Activated naive CD8-positive, alpha-beta T cell treated with anti-CD3 and anti-CD28 coated beads, Interleukin-2, amount 50 U/mL, for 16 hours (primary cell): ENCODE measurements at places on chromosomes 5 and 9.

DNA sequence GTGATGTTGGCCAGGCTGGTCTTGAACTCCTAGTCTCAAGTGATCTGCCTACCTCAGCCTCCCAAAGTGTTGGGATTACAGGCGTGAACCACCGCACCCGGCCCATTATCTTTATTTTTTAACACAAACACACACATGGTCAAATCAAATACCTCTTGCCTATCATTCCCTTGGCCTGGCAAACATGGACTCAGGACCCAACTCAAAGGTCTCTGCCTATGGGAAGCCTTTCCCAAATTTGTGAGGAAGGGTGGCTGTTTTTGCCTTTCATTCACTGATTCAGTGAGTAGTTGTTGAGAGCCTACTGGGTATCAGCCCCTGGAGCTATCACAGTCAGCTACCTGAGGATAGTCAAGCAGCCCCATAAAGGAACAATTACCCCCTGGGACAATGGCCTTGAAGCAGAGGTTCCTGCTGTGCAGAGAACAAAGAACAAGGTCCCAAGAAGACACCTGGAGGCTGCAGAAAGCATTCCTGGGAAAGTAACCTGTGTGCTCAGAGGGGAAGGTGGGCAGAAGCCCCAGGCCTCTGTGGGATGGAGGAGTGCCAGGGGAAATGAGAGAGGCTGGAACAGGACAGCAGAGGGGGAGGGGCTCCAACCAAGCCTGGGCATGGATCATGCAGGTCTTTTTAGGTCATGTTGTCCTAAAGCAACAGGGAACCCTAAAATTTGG lies 126.4 kb downstream of the CRB2 start:
- no peak for DNase-seq

- no peak for DNase-seq
Measured at GRCh38 chr9:132049900-132050299, 29.8 kb downstream of the MED27 start.

DNA sequence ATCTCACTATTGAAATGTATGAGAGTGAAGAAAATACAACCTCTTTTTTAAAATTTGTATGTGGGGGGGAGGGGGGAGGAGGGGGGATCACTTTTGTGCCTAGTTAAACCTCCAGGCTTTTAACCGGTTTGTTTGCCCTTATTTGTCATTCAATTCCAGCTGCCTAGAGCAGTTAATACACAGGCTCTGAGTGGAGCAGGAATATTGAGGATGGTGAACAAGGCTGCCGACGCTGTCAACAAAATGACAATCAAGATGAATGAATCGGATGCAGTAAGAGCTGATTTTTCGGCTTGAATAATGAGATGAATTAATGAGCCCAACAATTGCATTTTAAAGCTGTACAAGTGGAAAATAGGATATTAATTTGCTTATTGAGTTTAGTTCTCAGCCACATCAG lies 28.7 kb upstream of the SNX24 start:
- DNase-seq: no peak

- DNase-seq: no peak
Measured at GRCh38 chr5:158511454-158511853, 588.3 kb downstream of the EBF1 start.

GRCh38 chr5:142107736-142108431 lies 695 bp upstream of the NDFIP1 start:
- no peak for DNase-seq

DNA sequence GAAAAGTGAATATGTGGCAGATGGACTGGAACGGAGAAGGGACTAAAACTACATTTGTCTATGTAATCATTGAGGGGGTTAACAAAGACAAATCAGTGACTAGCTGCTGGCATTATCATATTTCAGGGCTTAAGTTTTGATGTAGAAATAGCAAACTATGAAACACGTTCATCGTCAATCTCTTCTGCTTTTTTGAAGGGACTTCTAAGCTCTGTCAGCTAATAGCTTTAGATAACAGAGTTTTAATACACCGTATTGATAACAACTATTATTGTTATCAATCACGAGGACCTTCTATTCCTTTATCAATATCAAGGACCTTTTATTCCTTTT lies 38.9 kb upstream of the MRPS30 start:
- DNase-seq: no peak

- no peak for DNase-seq
Measured at GRCh38 chr9:93572636-93573515, 3.5 kb upstream of the PHF2 start.

DNA sequence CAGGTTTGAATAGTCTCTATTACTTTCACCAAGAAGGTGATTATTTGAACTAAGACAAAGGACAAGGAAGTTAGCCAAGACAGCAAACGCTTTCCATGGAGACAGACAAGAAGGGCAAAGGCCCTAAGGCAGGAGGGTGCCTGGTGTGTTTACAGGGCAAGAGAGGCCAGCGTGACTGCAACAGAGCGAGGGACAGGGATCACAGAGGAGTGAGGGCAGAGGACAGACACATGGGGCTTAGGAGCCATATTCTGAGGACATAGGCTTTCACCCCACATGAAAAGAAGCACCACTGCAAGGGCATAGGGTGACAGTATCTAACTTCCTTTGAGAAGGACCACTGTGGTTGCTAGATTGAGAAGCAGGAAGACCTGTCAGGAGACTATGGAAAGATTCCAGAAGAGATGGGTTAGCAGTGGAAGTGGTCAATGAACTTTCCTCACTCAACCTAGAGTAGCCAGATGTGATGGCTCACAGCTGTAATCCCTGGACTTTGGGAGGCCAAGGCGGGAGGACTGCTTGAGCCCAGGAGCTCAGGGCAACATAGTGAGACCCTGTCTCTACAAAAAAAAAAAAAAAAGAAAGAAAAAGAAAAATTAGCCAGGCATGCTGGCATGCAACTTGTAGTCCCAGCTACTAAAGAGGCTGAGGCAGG lies 5.0 kb upstream of the HAVCR1 start:
- no peak for DNase-seq

DNA sequence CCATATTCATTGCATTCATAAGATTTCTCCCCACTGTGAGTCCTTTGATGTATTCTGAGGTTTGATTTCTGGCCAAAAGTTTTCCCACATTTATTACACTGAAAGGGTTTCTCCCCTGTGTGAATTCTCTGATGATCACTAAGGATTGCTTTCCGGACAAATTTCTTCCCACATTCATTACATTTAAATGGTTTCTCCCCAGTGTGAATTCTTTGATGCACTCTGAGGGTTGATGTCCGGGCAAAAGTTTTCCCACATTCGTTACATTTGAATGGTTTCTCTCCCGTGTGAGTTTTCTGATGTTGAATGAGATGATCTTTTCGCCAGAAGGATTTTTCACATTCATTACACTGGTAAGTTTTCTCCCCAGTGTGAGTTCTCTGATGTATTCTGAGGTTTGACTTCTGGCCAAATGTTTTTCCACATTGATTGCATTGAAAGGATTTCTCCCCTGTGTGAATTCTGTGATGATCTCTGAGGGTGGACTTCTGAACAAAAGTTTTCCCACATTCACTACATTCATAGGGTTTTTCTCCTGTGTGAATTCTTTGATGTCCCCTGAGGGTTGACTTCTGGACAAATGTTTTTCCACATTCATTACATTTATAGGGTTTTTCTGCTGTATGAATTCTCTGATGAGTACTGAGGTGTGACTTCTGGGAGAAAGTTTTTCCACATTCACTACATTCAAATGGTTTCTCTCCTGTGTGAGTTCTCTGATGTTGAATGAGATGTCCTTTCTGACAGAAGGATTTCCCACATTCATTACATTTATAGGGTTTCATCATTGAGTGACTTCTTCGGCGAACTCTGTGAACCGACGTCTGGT lies 18.8 kb downstream of the ZNF510 start:
- DNase-seq: no peak

- DNase-seq: no peak
Measured at GRCh38 chr5:62299600-62299999, 6.4 kb upstream of the KIF2A start.

GRCh38 chr9:5231212-5231611 lies at the start of gene INSL4:
INSL4 (plus strand) TSS chr9:5231419; CDS start chr9:5231524, 105 bp downstream.
- no peak for DNase-seq

DNA sequence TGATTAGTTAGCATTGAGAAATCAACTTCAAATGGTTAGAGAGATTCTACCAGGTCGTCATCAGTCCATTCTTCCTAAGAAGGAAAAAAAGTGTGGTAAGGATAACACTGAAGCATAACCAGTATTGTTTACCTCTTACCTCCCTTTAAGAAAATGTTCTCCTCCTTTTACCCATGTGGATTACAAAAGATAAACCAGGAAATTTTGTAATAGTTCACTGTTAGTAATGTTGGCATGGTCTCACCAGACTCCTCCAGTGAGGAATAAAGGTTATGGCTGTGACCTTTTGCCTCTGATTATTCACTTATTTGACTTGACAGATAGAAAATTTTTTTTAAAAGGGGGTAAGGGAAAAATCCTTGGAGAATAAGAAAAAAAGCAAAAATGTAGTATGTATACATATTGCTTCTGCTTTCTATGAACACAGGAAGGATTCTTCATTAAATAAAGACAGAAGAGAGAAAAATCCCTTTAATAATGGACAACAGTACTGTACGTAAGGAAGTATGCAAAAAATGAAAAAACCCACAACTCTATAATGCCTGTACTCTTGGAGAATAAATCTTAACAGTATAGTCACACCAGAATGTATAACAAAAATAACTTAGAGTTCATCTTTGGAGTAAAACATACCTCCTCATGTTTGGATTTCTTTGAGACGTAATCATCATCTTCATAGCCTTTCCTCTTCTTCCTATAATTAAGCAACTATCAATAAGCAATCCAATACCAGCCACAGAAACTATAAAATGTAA lies 18.1 kb downstream of the CCNH start:
- DNase-seq: no peak

DNA sequence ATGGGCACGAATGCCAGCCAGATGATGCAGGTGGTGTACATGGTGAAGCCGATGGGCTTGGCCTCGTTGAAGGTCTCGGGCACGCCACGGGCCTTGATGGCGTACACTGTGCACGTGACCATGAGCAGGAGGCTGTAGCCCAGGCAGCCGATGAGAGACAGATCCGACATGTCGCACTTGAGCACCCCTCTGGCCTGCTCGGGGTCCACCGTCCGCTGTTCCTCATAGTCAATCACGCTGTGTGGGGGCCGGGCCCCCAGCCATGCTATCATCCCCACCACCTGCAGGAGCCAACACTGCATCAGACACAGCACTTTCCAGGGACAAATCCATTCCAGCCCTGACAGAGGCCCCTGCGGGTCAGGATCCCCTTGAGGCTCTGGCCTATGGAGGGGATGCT lies 12.2 kb downstream of the GRM6 start:
- no peak for DNase-seq

DNA sequence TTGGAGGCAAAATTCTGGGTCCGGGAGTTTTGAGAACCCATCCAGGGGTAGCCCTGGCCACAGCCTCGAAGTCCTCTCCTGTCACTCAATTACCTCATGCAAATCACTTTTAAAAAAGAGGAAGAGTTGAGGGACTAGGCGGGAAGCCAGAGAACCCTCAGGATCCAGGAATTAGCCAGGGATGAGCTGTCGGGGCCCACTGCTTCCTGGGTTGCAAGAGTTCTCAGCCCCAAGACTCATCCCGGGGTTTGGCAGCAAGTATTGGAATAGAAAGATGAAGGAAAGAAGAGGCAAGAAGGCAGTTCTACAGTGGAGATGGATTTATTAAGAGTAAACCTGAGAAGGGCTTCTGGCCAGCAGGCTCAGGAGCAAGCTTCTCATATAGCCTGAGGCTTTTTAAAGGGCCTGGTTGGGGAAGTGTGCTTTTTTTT lies 25.6 kb downstream of the C9orf50 start:
- DNase-seq: no peak

DNA sequence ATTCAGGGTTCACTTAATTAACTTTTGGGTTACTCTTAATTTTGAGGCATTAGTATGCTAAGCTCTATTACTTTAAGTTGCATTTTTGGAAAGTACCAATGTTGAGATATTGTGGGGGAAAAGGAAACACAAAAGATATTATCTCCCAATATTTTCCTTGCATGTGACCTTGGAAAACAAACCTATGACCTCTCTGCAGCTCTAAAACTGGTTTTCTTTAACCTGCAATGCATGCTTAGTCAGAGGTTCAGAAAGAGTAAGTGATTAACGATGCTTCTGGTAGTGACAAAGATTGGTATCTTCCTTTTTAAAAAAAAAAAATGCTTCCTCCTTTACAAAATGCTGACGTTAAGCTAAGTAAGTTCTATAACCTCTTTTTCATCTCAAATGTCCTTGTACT lies 44.9 kb upstream of the CDH18 start:
- no peak for DNase-seq

DNA sequence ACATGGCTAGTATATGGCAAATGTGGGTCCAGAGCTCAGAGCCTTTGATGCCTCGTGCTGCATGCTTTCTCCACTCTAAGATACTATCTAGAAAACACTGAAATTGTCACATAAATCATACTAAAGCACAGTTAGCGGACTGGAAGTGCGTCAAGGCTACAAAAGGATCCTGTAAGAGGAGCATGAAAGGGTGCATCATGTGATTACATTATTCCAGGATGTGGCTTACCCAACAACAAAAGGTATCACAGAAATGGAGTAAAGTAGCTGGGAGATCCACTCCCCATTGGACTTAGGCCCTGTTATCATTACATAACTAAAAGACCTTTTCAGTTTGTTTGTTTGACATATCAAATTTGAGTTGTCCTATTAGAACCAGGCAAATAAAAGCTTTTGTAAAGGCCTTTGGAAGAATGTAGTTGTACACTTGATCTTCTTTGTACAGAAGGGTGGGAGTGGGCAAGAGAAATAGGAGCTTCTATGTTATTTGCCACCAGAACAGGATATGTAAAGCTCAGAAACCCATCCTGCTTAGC lies 6.9 kb downstream of the SLC31A1 start:
- DNase-seq: no peak

DNA sequence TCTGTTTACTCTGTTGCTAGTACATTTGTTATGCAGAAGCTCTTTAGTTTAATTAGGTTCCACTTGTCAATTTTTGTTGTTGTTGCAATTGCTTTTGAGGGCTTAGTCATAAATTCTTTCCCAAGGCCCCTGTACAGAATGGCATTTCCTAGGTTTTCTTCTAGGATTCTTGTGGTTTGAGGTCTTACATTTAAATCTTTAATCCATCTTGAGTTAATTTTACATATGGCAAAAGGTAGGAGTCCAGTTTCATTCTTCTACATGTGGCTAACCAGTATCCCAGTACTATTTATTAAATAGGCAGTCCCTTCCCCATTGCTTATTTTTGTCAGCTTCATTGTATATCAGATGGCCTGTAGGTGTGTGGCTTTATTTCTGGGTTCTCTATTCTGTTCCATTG lies 792.4 kb downstream of the PTPRD start:
- DNase-seq: no peak

- no peak for DNase-seq
Measured at GRCh38 chr9:79985264-79985663, 413.5 kb downstream of the TLE4 start.
